ENCODE measurements at places on chromosomes 6 and 20.

DNA sequence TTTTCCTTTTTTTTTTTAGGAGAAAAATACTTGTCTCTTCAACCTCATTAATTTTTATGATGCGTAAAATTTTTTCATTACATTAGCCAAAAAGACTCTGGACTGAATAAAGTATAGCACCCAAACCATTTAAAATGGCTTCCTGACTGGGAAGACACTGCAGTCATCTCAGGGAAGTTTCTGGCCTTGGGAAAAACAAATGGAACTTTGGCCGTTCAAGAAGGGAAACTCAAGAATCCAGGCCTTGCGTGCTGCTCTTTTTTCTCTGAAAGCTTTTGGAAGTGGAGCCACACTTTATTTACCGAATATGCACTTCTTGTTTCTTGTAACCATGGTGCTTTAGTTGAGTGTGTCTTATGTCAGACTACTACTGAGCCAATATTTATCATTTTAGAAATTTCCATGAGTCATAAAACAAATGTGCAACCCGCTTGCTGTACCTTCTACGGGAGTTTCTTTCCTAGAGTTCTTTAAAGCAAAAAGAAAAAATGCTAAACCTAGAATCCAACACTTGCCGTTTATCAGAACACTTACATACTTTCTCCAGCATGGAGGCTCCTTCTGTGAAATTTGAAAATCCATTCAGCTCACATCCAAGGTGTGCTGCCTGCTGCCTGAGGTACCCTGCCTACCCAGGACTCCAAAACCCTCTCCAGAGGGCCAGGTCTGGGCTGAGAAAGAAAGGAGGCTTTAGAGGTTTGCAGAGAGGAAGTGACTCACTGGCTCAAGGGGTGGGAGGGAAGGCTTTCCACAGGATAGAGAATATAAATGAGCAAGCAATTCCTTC is 11.5 kb upstream of the DSTN start:
- DNase-seq: peak; percentile 85

- DNase-seq: no peak
These were observed 115.1 kb downstream of the UNC5CL start for GRCh38 chr6:40923880-40924279.

GRCh38 chr6:14824060-14824459 is 421.8 kb upstream of the JARID2 start:
- no peak for DNase-seq

DNA sequence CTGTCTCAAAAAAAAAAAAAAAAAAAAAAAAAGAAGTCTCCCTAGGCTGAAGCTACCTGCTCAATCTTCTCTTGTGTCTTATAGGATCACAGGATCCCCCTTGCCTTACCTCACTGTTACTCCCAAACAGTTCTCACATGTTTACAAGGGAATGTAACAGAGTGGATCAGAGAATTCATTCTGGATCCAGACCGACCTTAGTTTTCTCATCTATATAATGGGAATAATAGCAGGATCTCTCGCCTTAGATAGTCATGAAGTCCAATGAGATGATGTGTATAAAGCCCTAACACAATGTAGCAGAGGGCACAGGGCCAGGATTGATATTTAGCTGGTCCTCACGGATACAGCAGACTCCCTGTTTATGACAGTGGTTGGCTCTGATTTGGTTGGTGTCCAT is 2.3 kb upstream of the FAM110A start:
- DNase-seq: no peak

GRCh38 chr6:39876826-39877225 is 57.4 kb downstream of the MOCS1 start:
- DNase-seq: no peak

DNA sequence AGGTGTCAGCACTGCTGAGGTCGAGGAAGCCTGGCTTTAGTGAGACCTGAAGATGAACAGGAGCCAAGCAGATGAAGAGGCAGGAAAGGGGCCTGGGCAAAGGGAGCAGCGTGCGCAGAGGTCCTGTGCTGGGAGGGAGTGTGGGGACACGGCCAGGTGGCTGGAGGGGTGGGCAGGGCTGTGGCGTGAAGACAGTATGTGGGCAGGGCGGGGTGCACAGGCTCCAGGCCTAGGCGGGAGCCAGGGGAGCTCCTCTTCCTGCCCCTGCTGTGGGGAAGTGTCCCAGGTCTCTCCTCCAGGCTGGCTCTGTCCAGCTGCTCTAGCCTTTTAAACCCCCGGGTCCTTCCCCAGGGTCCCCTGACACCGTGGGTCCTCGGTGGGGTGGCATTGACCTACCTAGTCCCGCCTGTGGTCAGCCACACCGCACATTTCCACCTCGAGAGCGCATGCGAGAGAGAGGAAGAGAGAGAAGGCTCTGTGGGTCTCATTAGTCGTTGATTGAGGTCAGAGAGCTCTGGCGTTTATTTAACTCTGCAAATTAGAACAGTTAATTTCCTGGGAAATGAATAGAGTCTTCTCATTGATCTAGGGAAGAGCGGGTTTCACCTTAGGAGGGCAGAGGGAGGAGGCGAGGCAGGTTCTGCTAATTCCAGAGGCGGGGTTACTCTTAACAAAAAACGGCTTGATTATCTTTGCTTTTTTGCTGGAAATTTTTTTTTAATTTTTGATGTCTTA is 68.8 kb downstream of the CDH4 start:
- DNase-seq: no peak

- no peak for DNase-seq
These were observed 177.9 kb downstream of the TFAP2C start for GRCh38 chr20:56806952-56807517.

DNA sequence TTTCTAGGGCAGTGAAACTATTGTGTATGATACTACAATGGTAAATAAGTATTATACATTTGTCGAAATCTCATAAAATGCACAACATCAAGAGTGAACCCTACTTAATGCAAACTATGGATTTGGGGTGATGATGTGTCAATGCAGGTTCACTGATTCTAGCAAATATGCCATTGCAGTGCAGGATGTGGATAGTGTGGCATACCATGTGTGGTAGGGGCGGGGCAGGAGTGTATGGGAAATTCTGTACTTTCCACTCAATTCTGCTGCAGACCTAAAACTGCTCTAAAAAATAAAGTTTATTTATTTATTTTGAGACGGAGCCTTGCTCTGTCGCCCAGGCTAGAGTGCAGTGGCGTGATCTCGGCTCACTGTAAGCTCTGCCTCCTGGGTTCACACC is 44.3 kb downstream of the ABHD12 start:
- DNase-seq: no peak

- no peak for DNase-seq
These were observed 41.6 kb downstream of the VSTM2L start for GRCh38 chr20:37944456-37944981.

Measured in GM04504 (cell line).